Esophagus muscularis mucosa (tissue), 4 donors: ENCODE measurements at places on chromosomes 16 and 17.

- peak; percentile 57 for DNase-seq
Observed at GRCh38 chr17:3556916-3557767, 470 bp downstream of the TRPV3 start.

GRCh38 chr17:69344939-69345338 lies 18.0 kb upstream of the ABCA5 start:
- no peak for DNase-seq

- no peak for DNase-seq
Observed at GRCh38 chr16:81654346-81654745, 124.7 kb upstream of the PLCG2 start.

DNA sequence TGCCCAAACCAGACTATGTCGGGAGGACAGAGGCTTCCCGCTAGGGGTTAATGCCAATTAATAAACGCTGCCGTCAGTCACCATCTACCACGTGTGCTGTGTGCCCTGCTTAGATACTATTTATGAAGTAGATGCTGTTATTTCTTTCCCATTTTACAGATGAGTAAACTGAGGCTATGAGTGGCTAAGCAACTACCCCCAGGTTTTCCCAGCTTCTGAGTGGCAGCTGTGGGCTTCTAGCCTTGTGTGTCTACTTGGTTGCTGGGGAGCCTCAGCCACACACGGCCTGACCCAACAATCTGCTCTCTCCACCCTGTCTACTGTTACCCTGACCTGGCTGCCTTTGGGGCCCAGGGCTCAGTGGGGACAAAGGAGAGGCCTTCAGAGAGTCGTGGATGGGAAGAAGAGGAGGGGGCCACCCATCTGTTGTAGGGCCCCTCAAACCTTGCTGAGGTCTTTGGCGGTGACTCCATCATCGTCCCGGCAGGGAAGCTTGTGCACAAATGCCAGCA lies 7.1 kb downstream of the GIT1 start:
- no peak for DNase-seq

DNA sequence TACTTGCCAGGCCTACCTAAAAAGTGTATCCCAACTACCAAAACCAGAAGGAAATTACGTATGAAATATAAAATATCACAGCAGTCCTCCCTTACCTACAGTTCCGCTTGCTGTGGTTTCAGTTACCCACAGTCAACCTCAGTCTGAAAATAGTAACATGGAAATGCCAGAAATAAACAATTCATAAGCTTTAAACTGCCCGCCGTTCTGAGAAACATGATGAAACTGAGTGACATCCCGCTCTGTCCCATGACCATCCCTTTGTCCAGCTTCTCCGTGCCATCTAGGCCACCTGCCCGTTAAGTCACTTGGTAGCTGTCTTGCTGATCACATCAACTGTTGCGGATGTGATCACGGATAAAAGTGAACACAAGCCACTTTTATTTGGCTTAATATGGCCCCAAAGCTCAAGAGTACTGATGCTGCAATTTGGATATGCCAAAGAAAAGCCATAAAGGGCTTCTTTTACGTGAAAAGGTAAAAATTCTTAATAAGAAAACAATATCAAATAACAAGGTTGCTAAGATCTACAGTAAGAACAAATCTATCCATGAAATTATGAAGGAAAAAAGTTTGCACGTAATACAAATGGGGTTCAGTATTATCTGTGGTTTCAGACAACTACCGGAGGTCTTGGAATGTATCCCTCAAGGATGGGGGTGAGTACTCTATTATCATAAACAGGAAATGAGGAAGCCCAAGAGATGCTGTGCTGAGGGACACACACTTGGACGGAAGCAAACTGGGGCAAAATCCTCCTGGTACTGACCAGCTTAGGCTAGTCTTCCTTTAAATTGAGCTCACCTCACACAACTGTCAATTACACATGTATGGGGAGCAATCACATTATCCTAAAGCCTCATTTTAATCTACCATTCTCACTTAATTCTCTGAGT lies 8.2 kb downstream of the USP22 start:
- DNase-seq = no peak

DNA sequence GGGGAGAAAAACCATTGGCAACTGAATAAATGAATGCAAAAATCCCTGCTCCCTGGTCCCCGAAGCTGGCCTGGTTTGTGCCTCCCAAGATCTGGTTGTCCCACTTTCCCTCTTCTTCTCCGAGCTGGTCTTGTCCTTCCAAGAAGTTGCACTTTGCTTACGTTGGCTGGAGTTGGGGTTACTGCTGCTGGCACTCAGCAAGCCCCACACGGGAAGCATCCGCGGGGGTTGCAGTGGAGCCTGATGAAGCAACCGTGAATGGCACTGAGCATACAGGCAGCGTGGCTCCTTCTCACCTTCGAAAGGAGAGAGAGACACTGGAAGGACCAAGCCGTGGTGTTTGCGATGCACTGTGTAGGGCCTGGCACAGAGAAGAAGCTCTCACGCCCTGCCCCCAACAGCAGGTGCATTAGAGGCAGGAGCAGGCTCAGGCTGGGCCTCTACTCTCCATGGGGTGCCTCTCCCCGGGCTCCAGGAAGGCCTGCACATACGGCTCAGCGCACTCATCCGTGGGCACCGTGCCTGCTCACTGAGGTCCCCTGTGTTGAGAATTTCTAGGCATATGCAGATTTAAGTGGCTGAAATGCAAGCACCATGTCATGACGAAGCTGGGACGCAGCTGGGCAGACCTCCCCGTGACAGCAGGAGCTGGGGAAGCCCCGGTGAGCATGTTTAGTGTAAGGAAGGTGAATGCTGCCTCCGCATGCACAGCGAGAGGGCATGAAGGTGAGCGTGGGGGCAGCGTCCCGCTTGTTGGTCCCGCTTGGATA lies 12.1 kb downstream of the CA5A start:
- no peak for DNase-seq

- DNase-seq = no peak
Observed at GRCh38 chr16:11207646-11208045, 48.4 kb downstream of the SOCS1 start.

GRCh38 chr17:3695129-3695722 lies 729 bp downstream of the P2RX5 start:
- DNase-seq = no peak

DNA sequence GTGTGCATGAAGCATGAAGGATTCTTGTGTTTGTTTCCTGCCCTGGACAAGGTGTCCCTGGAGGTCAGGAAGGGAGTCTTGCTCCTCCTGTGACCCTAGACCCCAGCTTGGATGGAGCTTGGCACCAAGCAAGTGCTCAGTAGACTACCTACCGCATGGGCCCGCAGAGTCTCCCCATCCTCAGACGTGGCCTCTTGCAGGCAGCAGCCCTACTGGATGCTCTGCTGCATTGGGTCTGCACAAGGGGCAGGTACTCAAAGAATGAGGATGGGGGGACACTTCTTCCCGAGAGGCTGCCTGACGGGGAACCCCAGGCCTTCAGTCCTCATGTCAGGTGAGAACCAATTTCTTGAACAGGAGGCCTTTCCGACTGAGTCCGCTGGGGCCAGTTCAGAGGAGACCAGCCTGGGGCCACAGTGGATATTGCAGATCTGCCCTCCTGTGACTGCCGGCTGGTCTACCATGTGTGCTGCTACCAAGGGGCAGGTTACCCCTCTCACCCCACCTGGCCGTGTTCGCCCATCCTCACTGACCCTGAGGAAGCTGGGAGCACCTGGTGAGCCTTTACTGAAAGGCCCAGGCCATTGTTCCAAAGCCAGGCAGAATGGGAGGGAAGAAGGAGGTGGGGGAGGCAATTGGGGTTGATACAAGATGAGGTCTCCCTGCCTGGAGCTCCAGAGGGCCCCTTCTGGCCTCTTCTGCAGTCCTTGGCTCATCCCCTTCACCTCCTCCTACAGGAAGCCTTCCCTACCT lies 206.3 kb downstream of the RAB11FIP4 start:
- DNase-seq = no peak

DNA sequence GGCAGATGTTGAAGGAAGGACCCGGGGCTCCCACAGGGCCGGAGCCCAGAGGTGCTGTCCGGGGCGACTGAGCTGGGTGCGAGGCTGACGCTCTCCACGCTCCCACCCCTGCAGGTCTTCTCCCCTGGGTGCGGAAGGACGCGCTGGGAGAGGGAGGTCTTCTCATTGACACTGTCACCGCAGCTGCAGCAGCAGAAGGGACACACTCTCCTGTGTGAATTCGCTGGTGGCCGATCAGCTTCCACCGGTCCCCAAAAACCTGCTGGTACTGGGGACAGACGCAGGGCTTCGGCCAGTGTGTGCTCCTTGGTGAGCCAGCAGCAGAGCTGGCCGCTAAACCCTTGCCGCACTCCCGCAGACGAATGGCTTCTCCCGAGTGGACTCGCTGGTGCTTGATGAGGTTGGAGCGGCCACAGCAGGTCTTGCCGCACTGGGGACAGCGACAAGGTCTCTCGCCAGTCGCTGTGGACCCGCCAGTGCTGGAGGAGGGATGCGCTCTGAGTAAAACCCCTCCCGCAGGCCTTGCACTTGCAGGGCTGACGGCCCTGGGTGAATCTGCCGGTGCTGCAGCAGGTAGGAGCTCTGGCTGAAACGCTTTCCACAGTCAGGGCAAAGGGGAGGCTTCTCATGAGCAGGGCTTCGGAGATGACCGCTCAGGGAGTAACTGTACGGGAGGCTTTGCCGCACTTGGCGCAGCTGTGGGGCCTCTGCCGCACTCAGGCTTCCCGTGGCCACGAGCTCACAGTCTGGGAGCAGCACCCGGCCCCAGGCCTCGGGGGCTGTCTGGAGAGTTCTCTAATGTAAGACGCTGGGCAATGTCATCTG lies 6.2 kb downstream of the ZNF843 start:
- DNase-seq = no peak

- DNase-seq = no peak
Observed at GRCh38 chr16:17211797-17212196, 259.0 kb downstream of the XYLT1 start.

DNA sequence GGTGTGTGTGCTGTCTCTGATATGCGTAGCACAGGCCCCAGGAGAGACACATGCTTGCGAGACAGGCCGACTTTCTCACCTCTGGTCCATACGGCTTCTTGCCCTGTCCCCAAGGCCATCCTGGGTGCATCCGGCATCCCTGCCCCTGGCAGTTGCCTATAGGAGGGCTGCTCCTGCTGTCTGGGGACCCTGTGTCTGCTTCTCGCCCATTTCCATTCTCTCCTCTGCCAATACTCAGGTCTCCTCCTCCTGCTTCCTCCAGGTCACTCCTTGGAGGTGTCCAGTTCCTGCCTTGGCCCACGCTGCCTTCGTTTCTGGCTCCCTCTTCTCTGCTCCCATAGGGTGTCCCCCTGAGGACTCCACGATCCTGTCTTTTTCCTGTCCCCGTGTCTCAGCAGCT lies 89.0 kb downstream of the DNAH17 start:
- no peak for DNase-seq

DNA sequence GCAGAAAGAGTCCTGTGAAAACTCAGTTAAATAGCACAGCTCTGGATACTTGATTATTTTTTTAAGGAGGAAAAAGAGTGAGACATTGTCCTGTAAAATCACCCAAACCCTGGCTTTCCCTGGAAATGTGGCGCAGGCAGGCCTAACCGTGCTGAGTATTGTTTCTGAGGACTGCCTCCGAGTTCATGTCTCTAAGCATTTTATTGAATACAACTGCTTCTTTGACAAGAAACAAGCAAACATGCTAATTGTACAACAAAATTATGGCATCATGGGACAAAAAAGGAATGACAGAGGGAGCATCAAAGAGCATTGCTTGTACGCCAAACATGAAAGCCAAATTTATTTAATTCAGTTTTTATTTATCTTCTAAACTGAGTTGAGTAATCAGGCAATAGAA lies 64.5 kb upstream of the HSBP1 start:
- DNase-seq = no peak

GRCh38 chr17:8997994-8998628 lies 23.2 kb upstream of the NTN1 start:
- DNase-seq = no peak

DNA sequence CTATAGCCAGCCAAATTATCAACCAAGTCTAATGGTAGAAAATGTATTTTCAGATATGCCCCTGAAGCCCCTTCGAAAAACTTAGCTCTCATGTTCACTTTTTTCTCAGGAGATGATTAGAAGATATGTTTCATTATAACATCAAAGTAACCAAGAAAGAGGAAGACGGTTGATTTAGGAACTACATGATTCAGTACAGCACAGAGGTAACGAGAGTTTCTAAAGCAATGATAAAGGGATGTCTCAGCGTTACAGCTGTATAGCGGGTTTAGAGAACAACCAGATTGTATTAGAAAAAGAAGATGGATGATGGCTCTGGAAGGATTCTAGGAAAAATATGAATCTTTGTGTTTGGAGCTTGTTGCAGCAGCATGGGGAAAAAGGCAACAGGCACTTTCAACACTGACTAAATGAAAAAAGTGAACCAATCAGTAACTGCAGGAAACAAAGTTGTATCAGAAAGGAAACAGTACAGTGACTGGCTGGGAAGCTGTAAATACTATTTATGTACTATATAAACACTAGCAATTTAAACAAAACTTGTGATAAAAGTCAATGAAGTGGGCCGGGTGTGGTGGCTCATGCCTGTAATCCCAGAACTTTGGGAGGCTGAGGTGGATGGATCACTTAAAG lies 21.5 kb downstream of the MBTD1 start:
- no peak for DNase-seq

DNA sequence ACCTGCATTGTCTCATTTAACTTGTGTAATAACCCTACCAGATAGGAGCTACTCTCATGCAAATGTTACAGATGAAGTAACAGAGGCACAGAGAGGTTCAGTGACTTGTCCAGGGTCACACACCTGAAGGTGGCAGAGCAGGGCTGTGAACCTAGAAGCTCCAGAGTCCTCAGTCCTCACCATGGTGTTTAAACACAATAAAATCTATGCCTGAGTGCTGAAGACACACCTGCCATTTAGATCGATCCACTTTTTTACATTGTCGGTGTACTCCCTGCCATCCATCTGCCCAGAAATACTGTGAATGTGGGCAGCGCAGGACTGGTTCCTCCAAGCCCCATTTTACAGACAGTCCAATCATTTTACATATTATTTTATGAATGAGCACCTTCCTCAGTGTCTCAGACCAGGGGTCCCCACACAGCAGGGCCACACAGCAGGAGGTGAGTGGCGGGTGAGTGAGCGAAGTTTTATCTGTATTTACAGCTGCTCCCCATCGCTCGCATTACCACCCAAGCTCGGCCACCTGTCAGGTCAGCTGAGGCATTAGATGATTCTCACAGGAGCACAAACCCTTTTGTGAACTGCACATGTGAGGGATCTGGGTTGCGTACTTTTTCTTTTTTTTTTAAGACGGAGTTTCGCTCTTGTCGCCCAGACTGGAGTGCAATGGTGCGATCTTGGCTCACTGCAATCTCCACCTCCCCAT lies 5.6 kb downstream of the IL4R start:
- no peak for DNase-seq

GRCh38 chr16:4217204-4218131 lies 24.4 kb downstream of the SRL start:
- DNase-seq = no peak

- DNase-seq = no peak
Observed at GRCh38 chr17:17579691-17580090, 11.8 kb downstream of the PEMT start.

DNA sequence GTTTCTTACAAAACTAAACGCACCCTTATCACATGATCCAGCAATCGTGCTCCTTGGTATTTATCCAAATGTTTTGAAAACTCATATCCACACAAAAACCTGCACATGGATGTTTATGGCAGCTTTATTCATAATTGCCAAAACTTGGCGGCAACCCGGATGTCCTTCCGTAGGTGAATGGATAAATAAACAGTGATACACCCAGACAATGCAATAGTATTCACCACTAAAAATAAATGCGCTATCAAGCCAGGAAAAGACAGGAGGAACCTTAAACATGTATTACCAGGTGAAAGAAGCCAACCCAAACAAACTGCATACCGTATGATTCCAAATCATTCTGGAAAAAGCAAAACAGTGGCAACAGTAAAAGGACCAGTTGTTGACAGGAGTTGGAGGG lies 10.0 kb downstream of the SPATA32 start:
- DNase-seq = no peak
